Activated gamma-delta T cell treated with Interleukin-2 at 50 U/mL for 16 hours (primary cell): ENCODE measurements at places on chromosomes 12 and 14.

GRCh38 chr12:127145929-127146789, 1120.8 kb upstream of the TMEM132C start:
- DNase-seq: peak; percentile 81

DNA sequence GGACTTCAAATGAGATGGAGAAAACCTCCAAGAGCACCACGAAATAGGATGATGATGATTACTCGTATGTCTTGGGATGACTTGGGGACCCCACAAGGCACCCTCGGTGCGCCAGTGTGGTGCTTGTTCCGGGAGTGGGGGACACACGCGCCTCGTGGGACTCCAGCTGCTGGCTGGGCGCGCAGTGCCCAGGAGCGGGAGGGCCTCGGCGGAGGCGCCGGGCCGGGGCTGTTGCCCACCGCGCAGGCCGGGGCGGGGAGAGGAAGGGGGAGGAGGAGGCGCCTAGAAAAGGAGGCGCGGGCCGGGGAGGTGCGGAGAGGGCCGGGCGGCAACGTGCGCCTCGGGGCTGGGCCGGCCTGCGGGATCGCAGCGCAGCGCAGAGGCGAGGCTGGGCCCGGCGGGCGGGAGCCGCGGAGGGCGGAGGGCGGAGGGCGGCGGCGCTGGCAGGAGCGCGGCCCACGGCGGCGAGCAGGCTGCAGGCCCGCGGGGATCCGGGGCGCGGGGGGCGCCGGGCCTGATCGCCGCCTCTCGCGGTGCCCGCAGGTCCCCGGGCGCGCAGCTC, at the start of gene RFLNA:
Gene RFLNA, plus strand, starts transcription at position 314 of the 562 bp plus-strand sequence. CDS start 337 bp downstream, outside the sequence.
- DNase-seq: no peak

DNA sequence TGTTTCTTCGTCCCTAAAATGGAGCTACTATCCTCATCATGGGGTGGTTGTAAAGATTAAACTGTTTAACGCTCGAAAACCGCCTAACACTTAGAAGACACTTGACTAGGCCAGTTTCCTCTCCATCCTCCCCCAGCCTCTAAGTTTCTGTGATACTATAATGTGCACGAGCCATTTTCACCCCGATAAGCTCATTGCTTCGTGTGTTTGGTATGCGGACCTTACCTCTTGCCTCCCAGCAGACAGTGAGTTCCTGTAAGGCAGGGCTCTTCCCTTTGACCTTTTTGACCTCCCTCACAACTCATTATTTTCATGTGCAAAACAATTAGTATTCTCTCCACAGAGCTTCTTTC, 499 bp upstream of the GXYLT1 start:
- no peak for DNase-seq

DNA sequence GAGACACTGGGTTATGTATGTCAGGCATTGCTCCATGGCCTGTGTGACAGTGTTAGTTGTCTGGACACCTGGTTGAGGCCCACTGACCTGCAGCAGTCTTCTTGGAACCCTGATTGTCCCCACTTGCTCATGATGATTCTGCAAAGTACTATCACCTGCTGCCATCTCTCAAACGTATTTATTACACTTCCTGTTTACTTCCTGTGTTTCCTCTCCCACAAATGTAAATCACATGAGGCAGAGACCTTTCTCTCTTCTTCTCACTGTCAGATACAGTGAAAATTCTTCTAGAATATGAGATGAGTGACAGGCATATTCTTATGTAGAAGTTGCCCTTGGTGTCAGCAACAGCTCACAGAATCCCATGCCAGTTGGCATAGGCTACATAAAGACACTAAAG, 186.9 kb upstream of the CNTN1 start:
- no peak for DNase-seq

DNA sequence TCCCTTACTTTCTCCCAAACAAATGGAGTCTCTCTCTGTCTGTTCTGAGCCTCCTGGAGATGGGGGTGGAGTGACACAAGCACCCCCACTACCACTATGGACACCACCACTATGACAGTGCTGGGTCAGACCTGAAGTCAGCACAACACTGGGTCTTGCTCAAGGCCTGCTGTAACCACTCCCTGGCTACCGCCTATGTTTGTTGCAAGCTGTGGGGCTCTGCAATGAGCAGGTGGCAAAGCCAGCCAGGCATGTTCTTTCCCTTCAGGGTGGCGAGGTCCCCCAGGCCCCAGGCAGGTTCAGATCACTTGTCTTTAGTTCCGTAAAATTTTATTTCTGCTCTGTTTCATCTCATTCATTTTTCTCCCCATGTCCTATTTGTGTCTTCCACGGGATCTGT, 349.8 kb downstream of the TMEM121 start:
- DNase-seq: peak; percentile 3

GRCh38 chr14:96484399-96484798, 17.8 kb upstream of the PAPOLA start:
- no peak for DNase-seq

DNA sequence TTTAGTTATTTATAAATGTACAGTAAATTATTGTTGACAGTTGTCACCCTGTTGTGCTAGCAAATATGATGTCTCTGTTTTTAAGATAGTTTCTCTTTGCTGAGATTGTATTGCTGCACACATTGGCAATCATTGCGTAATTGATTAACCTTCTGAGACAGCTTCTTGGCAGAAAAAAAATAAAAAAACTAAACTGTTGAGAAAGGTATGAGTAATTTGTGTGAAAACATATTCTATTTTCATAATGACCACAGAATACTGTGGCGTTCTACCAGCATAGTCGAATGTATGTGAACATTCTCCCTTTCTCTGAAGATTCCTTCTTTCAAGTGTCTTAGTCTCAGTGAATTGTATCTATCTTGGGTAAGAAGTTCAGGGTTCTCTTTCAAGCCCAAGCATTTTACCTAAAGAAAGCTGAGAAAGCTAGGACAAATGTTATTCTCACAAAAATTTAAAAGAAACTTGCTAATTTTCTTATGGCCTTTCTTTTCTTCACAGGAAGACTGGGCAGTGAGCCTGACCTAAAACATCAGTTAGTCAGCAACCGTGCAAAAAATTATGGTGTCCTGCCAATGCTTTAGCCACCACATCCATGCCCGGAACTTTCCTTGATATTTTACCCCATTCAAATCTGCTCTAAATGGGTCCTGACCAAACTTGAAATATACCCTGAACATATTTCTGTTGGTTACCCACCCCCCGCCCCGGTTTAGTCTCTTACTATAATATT, 69.0 kb upstream of the REP15 start:
- DNase-seq: no peak

DNA sequence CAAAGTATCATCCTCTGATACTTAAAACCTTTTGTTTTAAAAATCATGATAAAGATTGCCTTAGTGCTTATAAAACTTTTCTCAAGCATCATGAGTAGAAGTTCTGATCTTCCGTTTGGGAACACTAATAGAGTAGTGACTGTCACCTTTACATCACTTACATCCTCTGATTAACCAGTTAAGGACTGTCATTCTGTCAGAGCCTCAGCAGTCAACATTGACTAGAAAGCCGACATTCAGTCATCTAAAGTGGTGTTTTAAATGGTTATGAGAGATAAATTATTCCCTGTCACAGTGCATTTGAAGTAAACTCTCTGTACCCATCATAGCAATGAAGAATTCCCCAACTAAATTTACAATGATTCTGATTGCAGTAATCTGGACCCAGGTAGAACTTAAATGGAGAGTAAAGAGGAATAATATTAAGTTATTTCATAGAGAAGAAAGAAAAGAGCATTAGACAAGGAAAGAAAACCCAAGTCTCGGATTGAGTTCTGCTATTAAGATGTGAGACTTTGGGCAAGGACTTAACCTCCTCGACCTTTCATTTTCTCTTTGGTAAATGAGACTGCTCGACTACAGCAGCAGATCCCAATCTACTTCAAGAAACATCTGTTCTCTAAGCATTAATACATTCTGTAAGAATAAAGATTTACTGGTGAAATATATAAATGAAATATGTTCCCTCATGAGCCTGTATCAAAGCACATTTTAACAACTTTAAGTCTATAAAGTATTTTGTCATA, 563.9 kb upstream of the LMO3 start:
- no peak for DNase-seq

DNA sequence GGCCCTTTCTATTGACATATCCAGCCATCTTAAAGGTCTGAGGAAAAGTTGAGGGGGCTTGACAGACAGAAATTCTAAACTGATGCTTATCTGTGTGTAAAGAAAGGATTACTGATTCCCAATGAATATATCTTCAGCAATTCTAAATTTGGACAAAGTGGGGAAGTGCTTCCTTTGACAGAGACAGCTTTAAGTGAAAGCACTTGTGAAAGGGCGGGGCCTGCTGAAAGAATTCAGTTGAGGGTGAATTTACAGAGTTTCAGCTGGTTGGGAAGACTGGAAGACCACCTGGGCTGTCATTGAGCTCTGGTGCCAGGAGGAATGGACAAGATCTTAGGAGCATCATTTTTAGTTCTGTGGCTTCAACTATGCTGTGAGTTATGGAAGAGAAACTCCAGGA, 412.5 kb upstream of the OR4E1 start:
- DNase-seq: no peak

DNA sequence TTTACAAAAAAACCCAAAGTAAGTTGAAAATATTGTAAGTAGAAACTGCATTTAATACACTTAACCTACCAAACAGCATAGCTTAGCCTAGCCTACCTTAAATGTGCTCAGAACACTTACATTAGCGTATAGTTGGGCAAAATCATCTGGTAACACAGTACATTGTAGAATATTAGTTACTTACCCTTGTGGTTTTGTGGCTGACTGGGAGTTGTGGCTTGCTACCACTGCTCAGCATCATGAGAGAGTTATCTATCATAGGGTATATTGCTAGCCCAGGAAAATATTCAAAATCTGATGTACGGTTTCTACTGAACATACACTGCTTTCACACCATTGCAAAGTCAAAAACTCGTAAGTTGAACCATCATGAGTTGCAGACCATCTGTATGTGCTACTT, 141.7 kb upstream of the GARIN6 start:
- no peak for DNase-seq

GRCh38 chr12:131281016-131281415, 327.3 kb downstream of the ADGRD1 start:
- no peak for DNase-seq

DNA sequence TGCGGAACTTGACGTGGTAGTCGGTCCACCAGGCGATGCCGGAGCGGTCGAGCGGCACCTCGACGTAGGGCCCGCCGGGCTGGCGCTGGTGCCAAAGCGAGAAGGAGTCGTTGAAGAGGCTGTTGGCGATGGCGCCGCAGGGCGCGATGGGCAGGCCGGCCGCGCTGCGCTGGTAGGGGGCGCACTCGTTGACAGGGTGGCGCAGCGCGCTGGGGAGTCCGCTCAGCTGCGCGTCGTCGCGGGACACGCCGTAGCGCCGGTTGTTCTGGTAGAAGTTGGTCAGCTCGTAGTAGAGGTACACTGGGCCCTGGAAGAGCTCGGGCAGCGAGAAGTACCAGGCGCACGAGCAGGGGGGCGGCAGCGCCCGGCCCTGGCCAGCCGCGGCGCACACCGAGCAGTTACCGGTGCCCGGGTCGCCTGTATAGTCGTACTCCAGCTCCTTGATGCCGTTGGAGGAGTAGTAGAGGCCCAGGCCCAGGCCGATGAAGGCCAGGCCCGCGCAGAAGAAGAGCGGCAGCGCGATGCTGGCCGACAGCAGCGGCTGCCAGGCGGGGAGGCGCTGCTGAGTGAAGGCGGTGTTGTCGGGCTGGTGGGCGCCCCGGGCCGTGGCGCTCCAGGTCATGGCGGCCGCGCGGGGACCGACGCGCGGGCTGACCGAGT, 482 bp downstream of the TMEM30B start:
- DNase-seq: peak; percentile 78

DNA sequence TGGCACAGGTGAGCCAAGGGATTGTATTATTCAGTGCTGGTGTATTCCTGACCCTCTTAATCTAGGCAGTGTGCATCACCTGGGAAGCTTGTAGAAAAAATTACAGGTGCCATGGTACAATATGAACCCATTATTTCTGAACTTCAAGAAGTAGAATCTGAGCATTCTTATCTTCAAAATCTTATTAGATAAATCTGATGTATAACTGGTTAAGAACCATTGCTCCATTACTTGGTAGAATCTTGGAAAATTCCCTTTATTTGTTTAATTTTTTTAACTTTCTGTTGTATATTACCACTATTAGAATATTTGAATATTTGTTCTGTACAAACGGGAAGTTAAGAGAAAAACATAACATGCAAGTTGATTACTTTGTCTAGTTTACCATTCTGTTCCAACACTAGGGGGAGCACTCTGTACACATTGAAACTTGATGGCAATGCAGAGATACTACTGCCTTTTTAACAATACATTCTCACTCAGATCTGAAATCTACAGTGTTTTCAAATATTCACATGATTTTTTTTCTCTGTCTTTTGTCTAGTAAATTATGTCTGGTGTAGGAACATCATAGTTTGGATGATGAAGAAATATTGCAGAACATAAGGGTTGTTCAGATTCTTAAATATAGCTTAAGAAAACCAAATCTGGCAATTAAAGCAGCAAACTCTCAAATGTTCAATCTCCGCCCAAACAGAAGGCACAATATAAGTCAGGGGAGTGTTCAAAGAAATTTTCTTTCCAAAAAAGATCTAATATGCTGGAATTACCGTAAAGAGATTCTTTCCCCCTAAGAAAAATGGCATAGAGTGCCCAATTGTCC, 196.6 kb downstream of the PCNX1 start:
- DNase-seq: no peak

GRCh38 chr12:53743266-53744129, 8.3 kb downstream of the CISTR start:
- DNase-seq: peak; percentile 54

GRCh38 chr12:6276956-6277620, 33.4 kb upstream of the PLEKHG6 start:
- no peak for DNase-seq

GRCh38 chr14:75126121-75126544, 715 bp downstream of the NEK9 start:
- DNase-seq: no peak

DNA sequence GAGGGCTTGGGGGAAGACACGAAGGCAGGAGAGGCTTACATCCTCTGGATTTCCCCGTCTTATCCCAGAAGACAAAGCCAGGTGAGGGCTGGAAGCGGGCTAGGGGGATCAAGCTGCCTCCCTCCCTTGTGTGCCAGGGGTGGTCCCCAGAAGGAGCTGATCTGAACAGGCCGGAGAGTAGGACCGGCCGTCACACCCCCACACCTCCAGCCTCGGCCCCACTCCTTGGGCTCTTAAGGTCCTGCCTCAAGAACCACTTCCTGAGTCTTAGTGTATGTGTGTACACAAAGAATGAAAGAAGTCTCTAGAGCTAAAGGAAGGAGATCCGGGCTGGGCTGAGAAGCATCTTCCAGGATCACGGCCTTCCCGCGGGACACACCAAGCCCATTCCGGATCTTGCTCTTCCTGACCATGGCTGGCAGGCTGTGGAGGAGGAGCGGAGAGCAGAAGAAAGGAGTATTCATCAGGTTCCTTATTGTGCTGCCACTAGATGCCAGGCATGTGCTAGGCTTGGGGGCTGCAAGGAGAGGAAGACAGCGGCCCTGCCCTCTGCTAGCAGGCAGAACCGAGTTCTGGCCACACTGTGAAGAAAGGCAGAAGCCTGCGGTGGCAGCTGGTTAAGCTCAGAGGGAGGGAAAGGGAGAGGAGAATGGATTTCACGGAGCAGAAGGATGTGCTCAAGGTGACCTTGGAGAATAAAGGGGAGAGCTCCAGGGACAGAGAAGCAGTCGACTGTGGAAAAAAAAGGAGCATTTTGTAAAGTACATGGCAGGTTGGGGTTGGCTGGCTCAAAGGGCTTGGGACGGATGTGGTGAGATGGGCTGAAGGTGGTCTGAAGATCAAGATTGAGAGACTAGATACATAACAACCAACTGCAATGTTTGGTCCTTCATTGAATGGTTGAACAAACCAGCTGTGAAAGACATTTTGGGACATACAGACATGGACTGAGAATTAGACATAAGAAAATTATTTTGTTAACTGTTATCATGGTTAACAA, 1.3 kb upstream of the CD63 start:
- peak; percentile 35 for DNase-seq
